ENCODE measurements at places on chromosomes 3 and 15.

- no peak for DNase-seq
Observed at GRCh38 chr3:45048244-45048643, 22.1 kb downstream of the CLEC3B start.

DNA sequence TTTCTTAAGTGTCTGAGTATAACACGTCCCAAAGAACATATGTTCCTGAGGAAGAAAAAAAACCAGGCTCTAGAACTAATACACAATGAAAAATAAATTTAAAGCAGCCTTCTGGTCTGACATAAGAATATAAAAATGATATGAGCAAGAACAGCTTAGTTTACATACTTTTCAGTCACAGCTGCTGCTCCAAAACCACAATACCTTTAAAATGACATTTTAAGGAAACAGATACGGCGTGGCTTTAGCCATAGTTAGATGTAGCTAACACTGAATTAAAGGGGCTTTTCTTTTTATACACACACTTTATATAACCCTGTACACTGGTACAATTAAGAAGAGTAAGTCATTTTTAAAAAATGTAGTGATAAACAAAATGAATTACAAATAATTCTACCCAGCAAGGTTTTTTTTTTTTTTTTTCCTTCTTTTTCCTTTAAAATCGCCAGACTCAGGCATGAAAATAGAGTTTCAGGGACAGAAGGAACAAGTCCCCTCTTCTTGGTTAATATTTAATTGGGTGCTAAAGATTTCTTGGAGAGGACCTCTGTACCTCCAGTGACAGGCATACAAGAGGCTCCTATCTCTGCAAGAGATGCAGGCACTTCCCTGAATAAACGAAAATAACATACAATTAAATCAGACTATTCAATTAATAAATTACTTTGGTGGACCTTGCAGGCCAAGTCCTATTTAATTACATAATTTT is 265.6 kb downstream of the FOXP1 start:
- DNase-seq = no peak

DNA sequence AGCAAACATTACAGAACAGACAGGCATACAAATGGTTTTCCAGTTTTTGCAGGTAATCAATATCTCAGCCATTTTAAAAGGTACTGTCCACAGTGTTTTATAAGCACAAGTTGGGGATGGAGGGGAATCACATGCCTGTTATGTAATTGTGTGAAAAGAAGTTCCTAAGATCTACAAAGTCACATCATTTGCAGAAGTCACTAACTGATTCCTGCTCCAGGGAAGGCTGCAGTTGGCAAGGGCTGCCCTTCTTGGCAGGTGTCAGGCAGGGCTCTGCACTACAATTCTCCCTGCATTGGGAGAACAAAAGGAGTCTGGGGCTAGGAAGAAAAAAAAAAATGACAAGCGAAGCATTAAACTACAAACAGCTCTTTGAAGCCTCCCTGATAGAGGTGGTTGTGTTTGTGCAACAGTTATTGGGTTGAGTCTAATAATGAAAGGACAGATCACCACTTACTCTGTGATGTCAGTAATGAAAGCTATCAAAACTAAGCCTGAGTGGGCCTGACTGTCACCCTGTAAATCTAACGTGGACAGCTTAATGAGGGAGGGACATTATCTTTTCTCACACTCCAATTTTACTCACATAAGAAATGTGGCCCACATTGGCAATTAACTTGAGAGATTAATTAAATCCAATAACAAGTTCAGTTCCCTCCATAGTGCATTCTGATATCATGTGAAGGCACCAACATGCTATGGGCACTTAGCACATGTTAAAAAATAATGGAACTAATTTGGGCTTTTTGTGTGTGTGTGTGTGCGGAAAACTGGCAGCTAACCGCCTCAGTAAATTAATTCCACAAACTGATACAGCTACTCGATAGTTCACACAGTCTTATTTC is 242.9 kb downstream of the FHIT start:
- no peak for DNase-seq

GRCh38 chr3:20912406-20912805 is 726.4 kb upstream of the SGO1 start:
- no peak for DNase-seq

DNA sequence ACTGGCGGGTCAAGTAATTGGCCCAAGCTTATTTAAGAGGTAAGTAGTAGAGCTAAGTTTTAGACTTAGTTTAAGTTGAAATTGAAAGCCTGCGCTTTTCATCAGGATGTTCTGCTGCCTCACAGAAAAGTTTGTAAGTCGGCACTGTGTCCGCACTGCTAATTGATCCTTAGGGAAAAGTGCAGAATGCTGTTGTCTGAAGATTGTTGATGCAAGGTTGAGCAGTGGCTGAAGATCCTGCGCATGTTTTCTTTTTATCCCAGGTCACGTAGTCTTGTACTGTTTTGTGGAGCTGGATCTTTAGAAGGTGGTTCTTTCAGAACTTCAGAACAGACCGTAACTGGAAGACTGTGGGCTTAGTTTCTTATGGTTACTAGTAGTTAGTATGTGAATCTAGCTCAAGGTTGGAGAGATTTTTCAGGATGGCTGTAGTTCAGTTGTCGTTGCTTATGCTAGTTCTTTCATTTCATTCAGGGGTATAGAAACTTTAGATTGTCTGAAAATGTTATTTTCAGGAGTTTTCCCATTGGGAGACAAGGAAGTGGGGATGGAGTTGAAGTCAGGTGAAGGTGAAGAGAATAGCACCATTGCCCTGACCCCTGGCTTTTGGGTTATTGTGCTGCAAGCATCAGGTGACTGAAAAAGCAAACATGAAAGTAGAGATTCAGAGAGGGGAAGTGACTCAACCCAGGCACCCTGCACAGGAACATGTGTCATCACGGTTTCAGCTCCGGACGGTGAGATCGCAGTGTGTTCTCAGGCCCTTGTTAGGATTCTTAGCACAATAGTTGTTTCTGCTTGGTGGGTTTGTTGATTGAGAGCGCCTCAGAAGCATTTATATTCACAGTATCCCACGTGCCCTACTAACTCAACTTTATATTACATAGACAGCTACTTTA is 32.8 kb downstream of the AKAP13 start:
- DNase-seq = peak; percentile 84

DNA sequence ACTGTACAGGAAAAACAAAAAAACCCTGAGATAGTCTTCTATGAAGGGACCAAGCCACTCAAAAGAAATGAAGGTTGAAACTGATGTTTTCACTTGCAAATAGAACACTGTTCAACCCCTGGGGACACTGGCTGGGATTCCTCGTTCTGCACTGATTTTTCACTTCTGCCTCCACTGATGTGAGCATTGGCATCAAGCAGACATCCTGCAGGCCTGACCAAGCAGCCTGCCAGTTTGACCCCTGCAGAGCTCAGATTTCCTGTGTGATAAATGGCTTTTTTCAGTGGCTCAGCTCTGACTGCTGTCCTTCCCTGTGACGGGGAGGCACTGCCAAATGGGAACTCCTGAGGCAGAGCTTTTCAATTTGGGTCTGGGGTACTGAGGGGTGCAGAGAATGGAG is 50.0 kb downstream of the RASGRP1 start:
- no peak for DNase-seq

DNA sequence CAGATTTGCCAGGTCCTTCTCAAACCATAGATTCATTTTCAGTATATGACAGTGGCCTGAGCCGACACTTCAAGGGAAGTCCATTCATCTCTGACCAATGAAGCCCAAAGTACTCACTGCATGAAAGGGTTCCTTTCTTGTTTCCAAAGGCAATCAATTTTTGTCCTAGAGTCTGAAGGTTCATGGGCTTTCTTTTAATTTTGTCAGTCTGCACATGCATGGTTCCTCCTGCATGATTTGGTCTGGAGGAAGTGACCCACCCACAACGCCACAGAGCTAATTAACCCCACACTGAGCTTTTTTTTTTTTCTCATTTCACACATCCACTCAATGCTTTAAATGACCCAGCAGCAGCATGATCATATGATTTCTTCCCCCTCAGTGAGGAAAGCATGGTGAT is 216.4 kb downstream of the TIGIT start:
- DNase-seq = no peak

DNA sequence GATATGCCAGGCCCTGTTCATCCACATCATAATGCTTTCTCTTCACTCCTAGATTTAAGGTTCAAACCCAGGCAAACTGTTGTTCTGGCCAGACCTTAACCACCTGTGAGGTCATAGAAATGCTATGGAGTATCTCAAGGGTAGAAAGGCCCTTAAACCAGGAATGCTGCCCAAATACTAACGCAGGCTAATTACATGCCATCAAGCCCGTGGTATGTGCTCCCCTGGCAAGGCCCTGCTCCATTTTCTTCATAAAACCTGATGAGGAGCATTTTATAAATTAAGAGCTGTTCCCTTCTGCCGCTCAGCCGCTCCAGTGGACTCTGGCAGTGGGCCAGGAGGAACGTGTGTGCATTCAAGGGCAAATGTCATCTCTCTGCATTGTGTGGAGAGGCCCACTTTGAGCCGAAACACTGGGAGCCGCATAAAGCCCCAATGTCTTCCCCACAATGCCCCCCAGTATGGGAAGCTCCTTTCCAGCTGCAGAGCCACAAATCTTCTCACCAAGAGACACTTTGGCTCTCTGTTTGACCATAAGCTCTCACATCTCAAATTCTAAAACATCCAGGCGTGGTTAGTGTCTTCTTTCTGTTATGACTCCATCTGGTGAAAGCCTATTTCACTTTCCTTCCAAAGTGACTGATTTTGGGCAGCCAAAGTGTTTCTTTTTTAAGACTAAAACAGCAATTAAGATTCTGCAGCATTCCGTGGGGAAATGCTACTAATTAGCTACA is 210.8 kb upstream of the NR2E3 start:
- DNase-seq = no peak

GRCh38 chr3:9279966-9280365 is 30.5 kb upstream of the SRGAP3 start:
- no peak for DNase-seq

DNA sequence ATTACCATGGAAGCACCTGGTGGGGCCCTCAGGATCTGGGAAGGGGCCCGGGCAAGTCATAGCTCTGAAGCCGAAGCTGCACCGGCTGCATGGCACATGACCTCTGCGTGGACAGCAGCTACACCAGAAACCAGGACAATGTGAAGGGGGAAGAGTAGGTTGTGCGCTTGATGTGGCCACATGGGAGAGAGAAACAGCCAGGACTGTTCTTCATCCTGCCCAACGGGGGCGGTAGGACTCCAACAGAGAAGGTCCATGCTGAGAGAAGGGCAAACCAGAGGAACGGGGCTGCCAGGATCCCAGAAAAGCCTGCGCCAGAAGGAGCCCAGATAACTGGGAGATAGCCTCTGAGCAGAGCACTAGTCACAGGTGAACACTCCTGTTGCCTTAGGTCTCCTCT is 54.9 kb upstream of the PRR20G start:
- no peak for DNase-seq

GRCh38 chr15:73324496-73325170 is 44.1 kb downstream of the HCN4 start:
- no peak for DNase-seq

DNA sequence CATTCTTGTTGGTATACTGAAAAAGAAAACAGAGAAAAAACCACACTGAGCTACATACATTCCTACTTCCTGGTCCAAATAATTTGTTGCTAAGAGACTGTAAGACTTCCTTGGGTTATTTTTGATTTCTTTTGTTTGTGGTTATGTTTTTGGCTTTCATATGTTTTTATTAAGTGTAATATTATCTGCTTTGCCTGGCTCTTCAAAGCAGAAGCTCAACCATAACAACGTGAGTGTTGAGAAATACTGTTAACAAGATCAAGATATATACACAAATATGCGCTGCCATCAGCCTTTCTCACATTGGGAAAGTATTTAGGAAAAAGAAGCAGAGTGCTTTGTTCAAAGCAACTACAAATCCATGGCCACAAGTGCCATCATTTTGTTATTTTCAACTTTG is 556.2 kb upstream of the CBLB start:
- DNase-seq = no peak

- peak; percentile 50 for DNase-seq
Observed at GRCh38 chr3:52291508-52292181, 4.0 kb downstream of the GLYCTK start.

GRCh38 chr3:59880717-59881116 is 830.9 kb upstream of the CFAP20DC start:
- no peak for DNase-seq

DNA sequence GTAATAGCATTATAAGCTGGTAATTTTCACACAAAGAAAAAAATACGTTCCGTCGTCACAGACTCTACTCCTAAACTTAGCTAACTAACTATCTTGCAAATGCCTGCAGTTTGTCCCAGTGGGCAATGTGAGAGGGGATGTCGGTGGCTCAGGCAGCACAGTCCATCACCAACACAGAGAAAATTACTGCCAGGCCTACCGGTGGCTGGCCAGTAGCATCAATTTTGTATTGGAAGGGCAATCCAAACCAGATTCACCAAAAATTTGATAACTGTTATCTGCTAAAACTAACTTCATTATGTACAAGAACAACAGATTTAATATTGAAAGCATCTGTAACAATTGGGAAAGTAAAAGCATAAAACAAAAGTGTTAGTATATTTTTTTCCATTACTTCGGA is 37.4 kb upstream of the RASA2 start:
- no peak for DNase-seq

- DNase-seq = no peak
Observed at GRCh38 chr3:177150218-177150916, 46.9 kb downstream of the TBL1XR1 start.

- no peak for DNase-seq
Observed at GRCh38 chr15:33031324-33031821, 163.1 kb downstream of the FMN1 start.

- peak; percentile 44 for DNase-seq
Observed at GRCh38 chr15:91522605-91523332, 330.7 kb upstream of the SLCO3A1 start.

DNA sequence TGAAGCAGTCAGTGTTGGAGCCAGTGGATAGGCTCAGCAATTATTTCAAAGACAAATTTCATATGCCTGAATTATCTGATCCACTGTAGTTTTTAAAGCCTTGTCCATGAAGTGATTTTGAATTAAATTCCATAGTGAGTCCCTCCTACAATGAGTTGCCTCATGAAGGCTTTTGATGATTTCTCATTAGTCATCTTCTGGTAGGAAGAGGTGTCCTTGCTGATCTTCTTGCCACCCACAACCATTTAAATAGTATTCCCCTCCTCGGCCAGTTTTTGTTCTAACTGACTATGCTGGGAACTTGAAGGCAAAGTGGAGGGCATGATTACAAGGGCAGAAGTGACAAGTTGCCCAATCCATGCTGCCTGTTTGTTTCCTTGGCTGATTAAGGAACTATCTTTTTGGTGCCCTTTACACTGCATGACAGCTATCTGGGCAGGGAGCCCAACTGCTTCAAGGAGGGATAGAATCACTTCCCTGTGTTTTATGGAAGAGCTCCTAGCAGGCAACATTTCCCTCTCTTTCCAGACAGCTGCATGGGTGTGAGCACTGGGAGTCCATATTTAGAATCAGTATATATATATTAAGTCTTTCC is 617.5 kb downstream of the ZPLD1 start:
- no peak for DNase-seq

- DNase-seq = no peak
Observed at GRCh38 chr15:88994286-88994685, 81.1 kb upstream of the MFGE8 start.

DNA sequence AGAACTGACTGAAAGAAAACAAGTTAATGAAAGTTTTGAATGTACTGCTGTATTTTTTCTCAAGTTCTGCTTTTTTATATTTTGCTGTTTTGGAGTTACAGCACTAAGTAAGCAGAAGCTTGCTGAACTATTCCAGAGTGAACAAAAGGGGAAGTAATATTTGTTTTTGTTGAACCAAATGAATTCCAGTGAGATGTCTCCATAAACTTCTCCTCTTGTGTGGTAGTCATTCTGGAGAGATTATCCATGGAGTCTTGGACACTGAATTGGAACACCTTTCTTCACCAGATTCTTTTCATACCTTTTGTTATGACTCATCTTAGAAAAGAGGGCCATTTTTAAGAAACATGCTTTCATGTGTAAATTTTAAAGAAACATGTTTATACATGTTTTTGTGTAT is 8.8 kb downstream of the ANKUB1 start:
- DNase-seq = no peak

GRCh38 chr3:138384531-138384930 is 36.2 kb downstream of the MRAS start:
- DNase-seq = no peak

All from CD4-positive, alpha-beta T cell treated with Interleukin-4 for 4 hours (primary cell).